Caco-2 (cell line): ENCODE measurements at places on chromosomes 1 and 21. TPM values are rescaled to one million over a fixed set of nuclear protein-coding genes. Genes with fewer than 3 reads are reported as not detected.
A peak's percentile ranks its signal among the peaks of the same experiment; 100 is the strongest.

- no peaks in the 10 kb centered on the region for H3K4me1 ChIP-seq
- no peak overlapping the region for H3K27ac ChIP-seq
- no peak for DNase-seq
Measured at GRCh38 chr1:17725084-17725719, 29.9 kb upstream of the ACTL8 start.

DNA sequence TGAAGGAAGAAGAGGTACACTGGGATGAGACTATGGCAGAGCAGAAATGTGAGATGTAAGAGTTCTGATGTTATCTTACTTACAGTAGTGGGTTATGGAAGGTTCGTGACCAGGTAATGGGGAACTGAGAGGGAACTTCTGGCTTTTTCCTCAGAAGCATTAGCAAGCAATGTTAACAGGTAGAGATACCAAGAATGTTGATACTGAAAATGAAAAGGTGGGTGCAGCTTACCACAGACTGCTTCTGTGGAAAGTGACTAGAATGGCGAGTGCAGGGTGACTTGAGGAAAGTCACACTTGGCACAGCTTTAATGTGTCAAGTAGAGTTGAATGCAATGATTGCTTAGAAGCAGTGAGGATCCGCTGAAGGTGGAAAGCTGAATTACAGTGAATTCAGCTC is 70.8 kb downstream of the PLA2G4A start:
- no peaks in the 10 kb centered on the region for H3K27me3 ChIP-seq
- no peak overlapping the region for H3K4me3 ChIP-seq
- H3K27ac ChIP-seq, result no peak overlapping the region

DNA sequence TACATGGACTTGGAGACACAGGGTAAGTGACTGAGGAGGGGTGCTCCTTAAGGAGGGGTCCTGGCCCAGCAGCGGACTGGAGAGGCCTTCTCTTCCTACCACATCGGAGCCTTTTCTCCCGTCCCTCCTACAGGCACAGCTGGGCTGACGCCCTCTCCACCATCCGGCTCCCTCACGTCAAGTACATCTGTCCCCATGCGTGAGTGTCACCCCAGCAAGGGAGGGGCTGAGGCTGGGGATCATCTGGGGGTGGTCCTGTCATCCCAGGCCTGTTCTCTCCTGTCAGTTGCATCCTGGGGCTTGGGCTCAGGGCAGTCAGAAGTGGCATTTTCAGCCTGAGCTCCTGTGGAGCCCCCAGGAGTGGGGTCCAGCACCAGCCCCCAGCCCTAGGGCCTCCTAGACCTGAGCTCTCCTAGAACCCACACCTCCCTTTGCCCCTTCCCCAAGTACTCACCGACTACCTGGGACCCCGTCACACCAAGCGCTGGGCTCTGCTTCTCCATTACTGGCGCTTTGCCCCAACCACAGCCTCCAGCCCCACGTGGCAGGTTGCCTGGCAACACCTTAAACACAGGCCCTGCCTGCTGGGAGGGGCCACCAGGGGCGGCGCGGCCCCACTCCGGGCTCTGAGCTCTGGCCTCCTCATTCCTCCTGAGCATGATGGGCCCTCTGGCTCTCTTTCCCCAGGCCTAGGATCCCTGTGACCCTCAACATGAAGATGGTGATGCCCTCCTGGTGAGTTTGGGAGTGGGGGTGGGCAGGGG is 2.3 kb downstream of the LYPLA2 start:
- no peaks in the 10 kb centered on the region for H3K27me3 ChIP-seq
- H3K27ac ChIP-seq, result no peak overlapping the region
- H3K36me3 ChIP-seq, result no peaks in the 10 kb centered on the region; the same call in 1 of the 2 replicates
- no peak for DNase-seq
- no peak overlapping the region for H3K4me3 ChIP-seq
- H3K4me1 ChIP-seq, result peaks cover 9% of the 10 kb centered on the region

DNA sequence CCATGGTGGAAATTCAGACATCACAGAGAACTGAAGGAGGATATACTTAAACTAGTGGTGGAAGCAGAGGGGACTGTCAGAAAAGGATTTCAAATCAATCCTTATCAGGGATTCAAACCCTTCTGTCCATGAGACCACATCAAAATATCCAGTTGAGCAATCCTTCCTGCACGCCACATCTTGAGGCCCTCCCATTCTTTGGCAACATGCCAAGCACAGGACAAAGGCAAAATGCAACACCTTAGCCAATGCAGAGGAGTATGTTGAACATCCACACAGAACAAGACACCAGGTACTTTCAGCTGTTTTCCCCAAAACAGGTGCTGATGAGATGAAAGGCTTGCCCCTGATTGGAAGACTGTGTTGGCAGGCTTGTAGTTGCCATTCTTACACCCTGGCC is 81.8 kb upstream of the PLXNA2 start:
- H3K27me3 ChIP-seq, result no peaks in the 10 kb centered on the region
- no peak overlapping the region for H3K27ac ChIP-seq
- H3K4me1 ChIP-seq, result no peaks in the 10 kb centered on the region
- no peaks in the 10 kb centered on the region for H3K36me3 ChIP-seq
- no peak for DNase-seq
- H3K4me3 ChIP-seq, result no peak overlapping the region

DNA sequence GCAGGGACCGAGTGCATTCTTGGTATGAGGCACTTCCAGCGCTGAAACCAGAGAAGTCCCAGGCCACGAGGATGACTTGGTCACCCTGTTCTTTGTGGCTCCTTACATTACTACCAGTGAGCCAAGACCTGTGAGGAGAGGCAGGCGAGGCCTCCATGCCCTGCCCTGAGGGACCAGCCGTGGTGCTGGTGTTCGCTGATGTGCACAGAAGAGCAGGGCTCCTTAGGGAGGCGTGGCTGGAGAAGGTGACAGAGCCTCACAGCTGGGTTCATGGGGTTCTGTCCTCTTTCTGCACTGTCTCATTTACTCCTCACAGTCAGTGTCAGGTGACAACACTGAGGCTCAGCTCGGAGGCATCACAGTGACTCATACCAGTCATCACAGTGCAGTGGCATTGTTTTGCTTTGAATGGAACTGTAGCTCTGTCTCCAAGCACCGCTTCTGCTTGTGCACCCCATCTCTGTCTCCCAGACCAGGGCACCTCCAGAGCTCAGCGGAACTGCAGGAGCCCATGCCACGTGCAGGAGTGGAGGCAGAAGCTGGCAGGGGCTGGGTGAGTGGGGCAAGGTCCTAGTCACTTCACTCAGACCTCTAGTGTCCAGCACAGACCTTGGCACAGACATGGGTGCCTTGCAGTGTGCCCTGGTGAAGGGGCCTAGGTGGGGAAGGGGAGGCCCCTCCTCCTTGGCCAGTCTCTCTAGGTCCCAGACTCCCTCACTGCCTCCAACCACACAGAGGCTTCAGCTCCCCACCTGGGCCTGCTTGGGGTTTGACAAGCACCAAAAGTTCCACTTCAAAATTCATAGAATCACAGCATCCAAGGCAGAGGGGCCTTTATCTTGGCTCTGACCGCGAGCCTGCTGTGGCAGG is 310.9 kb downstream of the MATN1 start:
- H3K4me3 ChIP-seq, result no peak overlapping the region
- no peaks in the 10 kb centered on the region; the same call in 1 of the 2 replicates for H3K27me3 ChIP-seq
- no peaks in the 10 kb centered on the region for H3K36me3 ChIP-seq
- no peak overlapping the region for H3K27ac ChIP-seq
- no peaks in the 10 kb centered on the region for H3K4me1 ChIP-seq

BMP8A gene
- 3.2 and 3.6 TPM in 2 replicates for total RNA-seq

GRCh38 chr21:44366586-44367211 is 13.3 kb downstream of the TRPM2 start:
- H3K27ac ChIP-seq, result no peak overlapping the region
- no peaks in the 10 kb centered on the region for H3K27me3 ChIP-seq
- H3K4me1 ChIP-seq, result peaks cover 8% of the 10 kb centered on the region; the same call in 1 of the 2 replicates
- no peaks in the 10 kb centered on the region for H3K36me3 ChIP-seq
- DNase-seq, result no peak
- H3K4me3 ChIP-seq, result no peak overlapping the region

- H3K36me3 ChIP-seq, result peaks cover 3% of the 10 kb centered on the region; the same call in 1 of the 2 replicates
- H3K4me3 ChIP-seq, result no peak overlapping the region
- H3K27me3 ChIP-seq, result no peaks in the 10 kb centered on the region
- H3K4me1 ChIP-seq, result no peaks in the 10 kb centered on the region
- no peak for DNase-seq
Measured at GRCh38 chr21:33434770-33435360, 31.7 kb downstream of the IFNGR2 start.

DNA sequence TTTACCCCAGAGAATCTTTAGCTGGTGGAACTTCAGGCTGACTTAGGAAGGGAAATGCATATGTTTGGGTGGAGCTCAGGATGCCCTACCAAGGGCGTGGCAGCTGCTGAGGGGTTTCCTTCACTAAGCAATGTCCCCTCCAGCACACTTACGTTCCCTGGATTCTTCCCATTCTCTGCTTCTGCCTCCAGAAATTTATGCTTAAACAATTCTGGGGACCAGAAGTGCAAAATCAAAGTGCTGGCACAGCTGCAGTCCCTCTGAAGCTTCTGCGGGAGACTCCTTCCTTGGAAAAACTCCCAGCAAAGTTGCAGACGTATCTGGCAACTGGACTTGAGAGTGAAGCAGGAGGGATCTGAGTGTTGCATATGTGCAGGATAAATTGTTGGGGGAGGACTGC is 402.8 kb downstream of the PCP4 start:
- no peaks in the 10 kb centered on the region for H3K27me3 ChIP-seq
- DNase-seq, result no peak
- no peaks in the 10 kb centered on the region for H3K4me1 ChIP-seq
- no peaks in the 10 kb centered on the region for H3K36me3 ChIP-seq
- no peak overlapping the region for H3K27ac ChIP-seq

CFAP45 gene
- total RNA-seq, result 1.1 and 1.5 TPM in 2 replicates

GRCh38 chr21:37276377-37276776 is 9.2 kb upstream of the VPS26C start:
- H3K27ac ChIP-seq, result no peak overlapping the region
- H3K4me1 ChIP-seq, result no peaks in the 10 kb centered on the region
- H3K27me3 ChIP-seq, result no peaks in the 10 kb centered on the region
- no peak overlapping the region for H3K4me3 ChIP-seq
- DNase-seq, result no peak
- H3K36me3 ChIP-seq, result no peaks in the 10 kb centered on the region

SLC1A7 gene
- total RNA-seq, result not detected in 2 replicates

CBR3 gene
- total RNA-seq, result 0.46 TPM in 1 of 2 replicates, not detected in the other

GRCh38 chr1:162229549-162229948 is 147.1 kb downstream of the SPATA46 start:
- H3K4me1 ChIP-seq, result no peaks in the 10 kb centered on the region
- H3K27ac ChIP-seq, result no peak overlapping the region
- no peak for DNase-seq
- H3K4me3 ChIP-seq, result no peak overlapping the region

BTBD19 gene
- 0.53 and 1.6 TPM in 2 replicates for total RNA-seq

DNA sequence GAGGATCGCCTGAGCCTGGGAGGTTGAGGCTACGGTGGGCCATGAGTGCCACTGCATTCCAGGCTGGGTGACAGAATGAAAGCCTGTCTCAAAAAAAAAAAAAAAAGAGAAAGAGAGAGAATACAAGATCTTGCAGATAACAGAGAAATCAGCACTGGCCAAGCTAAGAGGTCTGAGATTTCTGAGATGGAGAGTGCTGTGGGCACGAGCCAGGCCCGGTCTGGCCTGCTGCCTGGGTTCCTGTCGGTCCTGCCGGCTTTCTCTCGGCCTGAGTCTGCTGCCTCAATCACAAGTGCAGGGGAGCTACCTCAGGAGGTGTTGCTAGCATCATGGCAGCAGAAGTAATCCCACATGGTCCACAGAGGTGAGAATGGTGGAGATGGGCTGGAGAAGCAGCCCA is 19.0 kb downstream of the ADORA1 start:
- no peaks in the 10 kb centered on the region for H3K36me3 ChIP-seq
- H3K27me3 ChIP-seq, result no peaks in the 10 kb centered on the region

GRCh38 chr1:9078015-9078751 is 8.7 kb upstream of the SLC2A5 start:
- no peaks in the 10 kb centered on the region for H3K27me3 ChIP-seq
- no peaks in the 10 kb centered on the region for H3K36me3 ChIP-seq
- H3K4me3 ChIP-seq, result no peak overlapping the region
- peaks cover 28% of the 10 kb centered on the region for H3K4me1 ChIP-seq
- no peak overlapping the region for H3K27ac ChIP-seq

- no peaks in the 10 kb centered on the region for H3K27me3 ChIP-seq
- no peak overlapping the region for H3K4me3 ChIP-seq
- H3K27ac ChIP-seq, result no peak overlapping the region
Measured at GRCh38 chr1:204337583-204337982, 22.1 kb downstream of the PLEKHA6 start.

CDC42SE1 gene
- 58.7 and 59.4 TPM in 2 replicates for total RNA-seq

- H3K36me3 ChIP-seq, result no peaks in the 10 kb centered on the region; the same call in 1 of the 2 replicates
- no peak overlapping the region for H3K27ac ChIP-seq
- H3K4me1 ChIP-seq, result no peaks in the 10 kb centered on the region
- no peak overlapping the region for H3K4me3 ChIP-seq
- no peaks in the 10 kb centered on the region for H3K27me3 ChIP-seq
- DNase-seq, result no peak
Measured at GRCh38 chr1:1534401-1535154, 5.8 kb downstream of the TMEM240 start.

DNA sequence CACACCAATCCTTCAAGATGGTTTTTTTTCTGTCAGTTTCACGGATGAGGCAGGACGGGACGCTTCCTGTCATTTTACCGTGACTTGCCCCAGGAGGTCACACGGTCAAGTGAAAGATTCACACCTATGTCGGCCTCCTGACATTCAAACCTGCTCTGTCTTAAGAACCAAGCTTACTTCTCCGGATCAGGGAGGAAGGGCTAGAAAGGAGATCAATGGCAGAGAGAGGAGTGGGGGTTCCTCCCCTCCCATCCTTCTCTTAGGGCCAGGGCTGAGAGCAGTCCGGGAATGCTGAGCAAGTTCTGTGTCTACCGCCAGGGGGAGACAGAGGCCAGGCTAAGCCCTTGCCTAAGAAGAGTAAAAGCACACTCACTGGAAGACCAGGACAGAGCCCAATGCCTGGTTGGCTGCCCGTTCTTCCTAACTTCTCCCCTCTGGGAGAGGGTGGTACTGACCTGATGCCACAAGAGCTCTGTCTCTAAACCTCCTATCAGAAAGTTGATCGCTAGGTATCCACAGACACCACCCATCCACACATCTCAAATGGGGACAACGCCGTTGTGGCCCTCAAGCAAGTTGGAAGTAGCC is 1.1 kb upstream of the PPM1J start:
- DNase-seq, result peak; percentile 81
- no peaks in the 10 kb centered on the region for H3K27me3 ChIP-seq
- H3K4me1 ChIP-seq, result peaks cover 8% of the 10 kb centered on the region; the same call in 1 of the 2 replicates

IL19 gene
- total RNA-seq, result not detected in 2 replicates

KRTAP7-1 gene
- total RNA-seq, result not detected in 2 replicates

DNA sequence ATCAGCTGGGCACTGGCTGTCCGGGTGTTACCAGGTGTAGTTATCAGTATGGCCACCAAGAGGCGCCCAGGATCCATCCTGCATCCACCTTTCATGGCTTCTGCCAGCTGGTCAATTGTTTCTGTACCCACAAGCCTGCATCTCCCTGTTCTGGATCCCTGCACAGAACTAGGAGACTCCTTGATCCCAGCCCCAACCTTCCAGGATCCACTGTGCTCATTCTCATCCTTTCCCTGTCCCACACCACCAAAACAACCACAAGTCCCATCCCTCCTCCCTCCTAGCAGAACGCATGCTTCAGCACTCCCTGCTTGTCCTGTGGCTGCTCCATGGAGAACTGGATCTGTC is 27.2 kb upstream of the FOXE3 start:
- no peaks in the 10 kb centered on the region for H3K36me3 ChIP-seq
- H3K27ac ChIP-seq, result peak overlapping the region; percentile 69
- H3K27me3 ChIP-seq, result no peaks in the 10 kb centered on the region
- DNase-seq, result peak; percentile 74
- no peak overlapping the region for H3K4me3 ChIP-seq

NEXN gene
- 1.1 and 1.9 TPM in 2 replicates for total RNA-seq

- H3K4me1 ChIP-seq, result no peaks in the 10 kb centered on the region
- H3K27ac ChIP-seq, result peak overlapping the region; percentile 58
- DNase-seq, result no peak
- H3K4me3 ChIP-seq, result no peak overlapping the region
- H3K36me3 ChIP-seq, result no peaks in the 10 kb centered on the region
Measured at GRCh38 chr1:100458661-100459357, 79.1 kb upstream of the GPR88 start.
